ENCODE measurements at places on chromosomes 1 and 21. TPM values are rescaled to one million over a fixed set of nuclear protein-coding genes. Genes with fewer than 3 reads are reported as not detected.
A peak's percentile ranks its signal among the peaks of the same experiment; 100 is the strongest.

DNA sequence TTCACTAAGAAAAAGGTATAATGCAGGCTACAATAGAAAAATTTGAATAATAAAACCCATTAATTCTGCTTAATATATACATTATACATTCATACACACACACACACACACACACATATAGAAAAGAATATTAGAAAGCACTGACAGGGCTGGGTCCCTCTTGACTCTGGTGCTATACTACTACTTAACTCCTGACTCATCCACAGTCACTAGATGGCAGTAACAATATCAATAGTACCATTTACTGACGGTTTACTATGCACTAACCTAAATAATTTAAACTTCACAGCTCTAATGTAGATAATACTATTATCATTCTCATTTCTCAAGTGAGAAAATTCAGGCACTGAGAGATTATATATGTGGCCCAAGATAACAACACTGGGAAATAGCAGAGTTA is 87.5 kb downstream of the COP1 start:
- no peaks in the 10 kb centered on the region for H3K4me1 ChIP-seq
- peaks cover 8% of the 10 kb centered on the region for H3K36me3 ChIP-seq
- DNase-seq = no peak
- no peak overlapping the region for H3K27ac ChIP-seq

Gene NAV1
- 37.2 TPM for total RNA-seq

DNA sequence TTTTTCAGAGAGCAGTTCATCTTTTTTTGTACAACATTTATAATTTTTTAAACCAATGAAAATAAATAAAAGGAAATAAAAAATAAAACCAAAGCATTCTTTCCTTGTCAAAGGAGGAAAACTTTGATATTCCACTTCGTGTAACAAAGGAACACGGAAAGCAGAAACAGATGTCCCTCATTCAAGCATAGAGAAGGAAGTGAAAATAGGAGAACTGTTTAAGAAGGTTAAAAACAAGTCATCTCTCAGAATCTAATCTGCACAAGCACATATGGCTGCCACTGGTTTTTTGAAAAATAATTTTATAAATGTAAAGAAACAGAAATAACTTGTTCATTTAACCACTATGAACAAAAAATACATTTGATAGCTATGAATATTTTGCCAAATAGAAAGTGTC is 35.9 kb upstream of the ZNF644 start:
- H3K27ac ChIP-seq = peak overlapping the region; percentile 1
- no peaks in the 10 kb centered on the region for H3K36me3 ChIP-seq
- no peak for DNase-seq
- H3K4me3 ChIP-seq = no peak overlapping the region
- H3K27me3 ChIP-seq = no peaks in the 10 kb centered on the region

GRCh38 chr1:181704546-181704945 is 221.2 kb downstream of the CACNA1E start:
- H3K27ac ChIP-seq = no peak overlapping the region
- no peak overlapping the region for H3K4me3 ChIP-seq
- no peaks in the 10 kb centered on the region for H3K4me1 ChIP-seq
- H3K36me3 ChIP-seq = no peaks in the 10 kb centered on the region
- DNase-seq = no peak

All from spleen (tissue), 13 donors.